ENCODE measurements at places on chromosomes 3 and 15.

DNA sequence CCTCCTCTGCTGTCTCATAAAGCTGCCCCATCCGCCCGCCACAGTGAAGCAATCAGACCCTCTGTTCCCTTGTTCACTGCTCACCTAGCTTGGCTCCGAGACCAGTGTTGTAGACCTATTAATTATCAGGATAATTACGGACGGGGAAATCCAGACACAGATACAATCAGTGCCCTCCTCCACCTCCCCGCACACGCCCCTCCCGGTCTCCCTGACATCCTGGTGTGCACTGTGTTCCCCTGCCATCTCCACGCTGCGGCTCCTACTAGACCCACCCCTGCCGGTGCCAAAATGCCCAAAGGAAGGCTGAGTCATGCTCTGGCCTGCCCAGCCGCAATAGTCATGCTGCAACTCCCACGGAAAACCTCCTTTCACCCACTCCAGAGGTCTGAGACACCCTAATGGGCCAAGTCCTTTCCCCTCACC lies 277.3 kb upstream of the TLE3 start:
- peak; percentile 94 for DNase-seq

GRCh38 chr15:58593870-58594269 lies 155.6 kb downstream of the ADAM10 start:
- DNase-seq: no peak

- no peak for DNase-seq
Observed at GRCh38 chr3:40009991-40010390, 200.6 kb downstream of the MYRIP start.

DNA sequence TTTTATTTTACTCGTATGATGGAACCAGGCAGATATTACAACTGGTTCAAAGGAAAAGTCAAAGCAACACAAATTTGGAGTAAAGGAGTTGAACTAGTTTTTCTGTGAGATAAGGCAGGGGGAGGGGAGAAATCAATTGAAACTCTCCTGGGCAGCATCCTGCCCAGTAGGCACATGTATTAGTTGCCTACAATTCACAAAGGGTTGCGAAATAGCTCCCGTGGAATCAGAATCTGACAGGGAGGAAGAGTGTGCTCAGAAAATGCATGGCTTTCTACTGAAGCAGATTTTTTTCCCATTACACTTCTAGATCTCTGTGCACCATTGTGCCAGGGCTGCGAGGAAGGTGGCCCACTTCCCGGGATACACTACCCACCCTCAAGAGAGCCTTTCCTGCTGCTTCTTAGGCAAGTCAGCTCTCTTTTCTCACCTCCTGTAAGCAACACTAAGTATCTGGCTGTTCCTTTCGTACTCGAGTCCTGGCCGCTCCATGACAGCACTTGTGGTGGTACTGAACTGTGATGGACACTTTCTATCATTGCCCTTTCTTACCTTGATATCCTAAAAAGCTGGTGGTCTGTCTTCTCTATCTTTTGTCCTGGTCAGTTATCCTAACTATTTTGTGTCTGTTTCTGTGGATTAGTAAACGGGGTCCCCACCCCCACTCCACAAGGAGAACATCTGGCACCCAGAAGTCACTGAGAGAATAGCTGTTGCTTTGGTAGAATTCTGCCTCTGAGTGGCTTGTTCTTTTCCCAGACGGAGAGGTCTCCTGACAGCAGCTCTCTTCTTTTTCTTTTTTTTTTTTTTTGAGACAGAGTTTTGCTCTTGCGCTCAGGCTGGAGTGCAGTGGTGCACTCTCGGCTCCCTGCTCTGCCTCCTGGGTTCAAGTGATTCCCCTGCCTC lies 74.8 kb downstream of the RPL39L start:
- no peak for DNase-seq

- peak; percentile 64 for DNase-seq
Observed at GRCh38 chr3:111595232-111595631, at the start of gene ZBED2. Gene ZBED2, minus strand, starts transcription at chr3:111595346. Its CDS starts 1,145 bp downstream, at chr3:111594201.
